MG63 (cell line): ENCODE measurements at places on chromosomes 6 and 20.
A peak's percentile ranks its signal among the peaks of the same experiment; 100 is the strongest.

- DNase-seq = no peak
These were observed 2.8 kb upstream of the VSX1 start for GRCh38 chr20:25084626-25085187.

DNA sequence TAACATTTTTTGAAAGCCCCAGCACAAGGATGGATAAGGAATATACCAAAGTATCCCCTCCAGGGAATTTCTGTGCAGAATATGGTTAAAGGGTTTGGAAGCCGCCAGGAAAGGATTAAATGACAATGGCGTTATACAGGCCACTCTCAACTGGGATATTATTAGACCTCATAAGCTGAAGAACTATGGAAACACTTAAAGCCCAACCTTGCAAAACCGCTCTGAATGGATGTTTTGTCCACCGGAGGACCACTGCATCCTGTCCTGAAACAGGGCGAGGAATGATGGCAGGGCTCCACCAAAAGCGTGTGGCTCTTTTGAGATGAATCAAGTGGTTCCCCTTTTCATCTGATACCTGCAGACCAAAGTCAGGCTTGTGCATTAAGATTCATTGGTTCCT lies 32.4 kb downstream of the NFATC2 start:
- no peak for DNase-seq

DNA sequence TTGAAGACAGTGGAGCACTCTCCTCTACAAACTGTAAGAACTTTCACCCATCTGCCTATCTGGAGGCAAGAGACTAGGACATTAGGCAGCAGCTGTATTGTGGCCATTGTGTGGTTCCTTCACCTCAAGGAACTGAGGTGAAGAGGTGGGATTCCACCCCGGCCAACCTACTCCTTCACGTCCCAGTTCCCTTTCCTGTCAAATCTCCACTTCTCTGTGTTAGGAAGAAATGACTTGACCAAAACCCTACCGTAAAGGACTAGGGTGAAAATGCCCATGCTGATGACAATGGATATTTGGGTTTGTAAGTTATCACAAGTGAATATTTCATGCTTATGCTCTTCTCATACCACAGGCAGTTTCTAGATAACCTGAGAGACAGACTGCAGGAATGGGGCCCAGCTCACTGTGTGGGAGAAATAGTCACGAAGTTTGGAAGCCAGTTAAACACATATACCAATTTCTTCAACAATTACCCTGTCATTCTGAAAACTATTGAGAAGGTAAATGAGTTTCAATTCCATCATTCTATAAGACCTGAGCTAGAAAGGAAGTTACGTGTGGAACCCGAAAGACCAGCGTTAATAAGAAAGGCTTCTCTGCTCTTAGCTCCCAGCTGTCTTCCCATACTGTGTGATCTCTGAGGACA lies 86.6 kb downstream of the ECT2L start:
- no peak for DNase-seq

DNA sequence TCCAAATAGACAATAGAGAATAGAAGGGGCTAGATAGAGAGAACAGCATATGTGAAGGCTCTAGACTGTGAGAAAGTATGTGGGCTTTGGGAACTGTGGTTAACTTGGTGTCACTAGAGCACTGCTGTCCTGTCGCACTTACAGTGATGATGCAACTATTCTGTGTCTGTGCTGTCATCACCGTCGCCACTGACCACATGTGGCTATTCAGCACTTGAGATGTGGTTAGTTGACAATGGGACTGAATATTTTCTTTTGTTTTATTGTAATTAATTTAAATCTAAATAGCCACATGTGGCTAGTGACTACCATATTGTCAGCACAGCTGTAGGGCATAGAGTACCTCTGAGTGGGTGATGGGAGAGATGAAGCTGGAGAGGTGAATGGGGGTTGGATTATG lies 39.0 kb upstream of the IFNGR1 start:
- no peak for DNase-seq

- DNase-seq = no peak
These were observed 55.7 kb downstream of the PCSK2 start for GRCh38 chr20:17282501-17282900.

- DNase-seq = no peak
These were observed 18.9 kb downstream of the CDH22 start for GRCh38 chr20:46289432-46289831.

GRCh38 chr6:157684620-157685299 lies 138.3 kb upstream of the SNX9 start:
- DNase-seq = no peak

DNA sequence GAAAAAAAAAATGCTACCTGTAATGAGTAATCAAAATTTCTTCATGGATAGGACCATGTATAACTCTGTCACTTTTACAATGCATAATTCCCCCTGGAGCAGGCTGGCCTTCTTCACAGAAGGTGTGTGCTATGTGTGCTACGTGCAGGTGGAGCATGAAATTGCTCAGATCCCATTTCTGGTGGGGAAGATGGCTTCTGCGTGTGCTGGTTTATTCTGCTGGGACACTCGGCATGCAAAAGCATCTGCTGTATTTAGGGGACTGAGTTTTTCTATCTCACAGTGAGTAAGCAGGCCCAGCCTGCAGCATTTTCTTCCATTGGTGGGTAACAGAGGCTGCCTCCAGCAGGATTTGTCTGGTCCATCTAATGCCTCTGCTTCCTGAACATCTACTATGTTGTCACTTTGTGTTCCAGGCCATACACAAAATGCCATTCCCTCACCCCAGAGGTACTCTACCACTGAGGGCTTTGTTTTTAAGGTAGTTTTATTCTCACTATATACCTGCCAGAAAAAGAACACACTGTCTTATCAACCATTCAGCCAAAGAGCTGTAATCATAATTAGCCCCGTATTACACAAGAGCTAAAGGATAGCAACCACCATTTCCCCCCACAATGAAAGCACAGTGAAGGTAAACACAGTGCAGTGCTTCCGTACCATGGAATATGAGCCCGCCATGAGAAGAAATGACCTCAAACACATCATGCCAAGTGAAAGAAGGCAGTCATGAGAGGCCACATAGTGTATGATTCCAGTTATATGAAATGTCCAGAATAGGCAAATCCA lies 62.4 kb downstream of the SYNDIG1 start:
- DNase-seq = no peak

DNA sequence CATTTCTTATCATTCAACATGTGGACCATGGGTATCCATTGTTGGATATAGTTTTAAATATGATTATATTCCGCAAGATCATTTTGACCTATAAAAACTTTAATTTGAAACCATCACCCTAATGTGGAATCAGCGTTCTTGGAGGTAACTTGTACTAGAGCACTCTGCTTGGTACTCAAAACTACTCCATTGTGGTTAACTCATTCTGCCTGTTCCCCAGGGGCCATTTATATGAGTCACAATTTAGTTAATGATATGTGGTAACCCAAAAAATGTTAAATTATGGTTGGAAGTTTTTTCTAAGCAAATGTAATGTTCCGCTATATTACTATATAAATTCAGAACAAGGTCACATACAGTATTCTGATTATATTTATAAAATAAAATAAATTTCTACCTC lies 109.3 kb downstream of the TRDN start:
- DNase-seq = no peak

GRCh38 chr6:160106010-160106409 lies 15.6 kb upstream of the SLC22A1 start:
- DNase-seq = no peak

- no peak for DNase-seq
These were observed 108.5 kb downstream of the MAN1A1 start for GRCh38 chr6:119241111-119241465.

DNA sequence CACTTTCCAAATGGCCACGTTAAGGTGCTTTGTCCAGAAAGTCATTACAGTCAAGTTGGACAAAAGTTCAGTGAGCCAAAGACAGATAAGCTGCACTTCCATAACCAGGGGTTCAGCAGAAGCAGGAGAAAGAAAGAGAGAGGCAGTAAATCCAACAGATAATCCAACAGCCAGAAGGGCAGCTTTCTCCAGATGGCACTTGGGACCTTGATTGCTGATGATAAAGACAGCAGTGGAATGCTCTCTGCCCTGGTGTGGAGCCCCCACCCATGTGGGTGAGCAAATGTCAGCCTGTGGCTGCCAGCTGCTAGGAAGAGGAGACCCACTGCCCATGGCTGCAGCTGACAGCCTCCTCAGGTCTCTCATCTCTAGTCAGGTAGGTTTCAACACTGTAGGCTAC lies 18.7 kb upstream of the NRSN1 start:
- DNase-seq = no peak

- no peak for DNase-seq
These were observed 11.4 kb downstream of the TRIM38 start for GRCh38 chr6:25973923-25974555.

GRCh38 chr20:64051561-64052325 lies 2.3 kb upstream of the SOX18 start:
- DNase-seq = no peak

DNA sequence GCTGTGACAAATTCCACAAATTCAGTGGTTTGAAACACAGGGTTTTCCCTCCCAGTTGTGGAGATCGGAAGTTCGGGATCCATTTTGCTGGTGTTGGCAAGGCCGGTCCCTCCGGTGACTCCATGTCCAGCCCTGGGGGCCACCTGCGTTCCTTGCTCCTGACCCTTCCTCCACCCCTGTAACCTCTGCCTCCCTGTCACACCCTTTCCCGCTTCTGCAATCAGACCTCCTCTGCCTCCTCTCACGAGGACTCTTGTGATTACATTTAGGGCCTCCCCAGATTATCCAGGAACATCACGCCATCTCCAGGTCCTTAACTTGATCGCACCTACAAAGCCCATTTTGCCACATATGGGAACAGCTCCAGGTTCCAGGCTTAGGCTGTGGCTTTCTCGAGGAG lies 12.5 kb downstream of the RPS6KA2 start:
- DNase-seq = no peak

GRCh38 chr6:47086051-47086770 lies 44.1 kb upstream of the ADGRF1 start:
- no peak for DNase-seq

- no peak for DNase-seq
These were observed 38.4 kb downstream of the BCKDHB start for GRCh38 chr6:80144753-80145315.

GRCh38 chr6:83948851-83949250 lies 84.7 kb upstream of the MRAP2 start:
- no peak for DNase-seq

GRCh38 chr6:28474441-28475219 lies 31.3 kb upstream of the ZSCAN23 start:
- DNase-seq = peak; percentile 17
